OCI-LY7 (cell line): ENCODE measurements at places on chromosomes 12 and 14. TPM values are rescaled to one million over a fixed set of nuclear protein-coding genes. Genes with fewer than 3 reads are reported as not detected.
A peak's percentile ranks its signal among the peaks of the same experiment; 100 is the strongest.

- no peak for DNase-seq
Measured at GRCh38 chr12:92292016-92292415, 146.4 kb upstream of the BTG1 start.

- DNase-seq: no peak
Measured at GRCh38 chr14:46057799-46058198, 593.8 kb downstream of the RPL10L start.

- peak; percentile 25 for DNase-seq
Measured at GRCh38 chr12:98374007-98374406, 141.4 kb upstream of the TMPO start.

DNA sequence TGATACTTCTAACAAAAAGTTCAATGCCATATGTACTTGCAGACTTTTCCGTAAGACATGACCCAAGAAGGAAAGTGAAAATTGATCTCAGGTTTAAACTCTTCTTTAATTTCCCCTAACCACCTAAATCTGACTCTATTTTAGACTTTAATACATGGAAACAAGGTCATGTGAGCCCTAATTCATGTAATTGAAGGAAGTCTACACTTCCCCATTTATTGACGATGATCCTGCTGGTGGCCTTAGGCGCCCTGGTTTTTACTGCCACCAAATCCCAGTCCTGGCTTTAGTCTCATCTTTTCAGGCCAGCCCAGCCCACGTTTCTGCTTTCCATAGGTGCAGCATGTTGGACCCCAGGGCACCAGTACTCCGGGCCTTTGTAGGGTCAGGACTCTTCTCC lies 157.9 kb downstream of the PELI2 start:
- DNase-seq: no peak

PLEK2 gene
- total RNA-seq: not detected in 2 replicates

GRCh38 chr14:71135911-71136310 lies 228.7 kb downstream of the PCNX1 start:
- no peak for DNase-seq

ATL1 gene
- total RNA-seq: 1.1 and 1.6 TPM in 2 replicates

- DNase-seq: no peak
Measured at GRCh38 chr14:63991833-63992232, 139.0 kb downstream of the SYNE2 start.
